ENCODE measurements at places on chromosomes 11 and 22.

- DNase-seq = no peak
Observed at GRCh38 chr11:12717851-12718291, 43.6 kb downstream of the TEAD1 start.

DNA sequence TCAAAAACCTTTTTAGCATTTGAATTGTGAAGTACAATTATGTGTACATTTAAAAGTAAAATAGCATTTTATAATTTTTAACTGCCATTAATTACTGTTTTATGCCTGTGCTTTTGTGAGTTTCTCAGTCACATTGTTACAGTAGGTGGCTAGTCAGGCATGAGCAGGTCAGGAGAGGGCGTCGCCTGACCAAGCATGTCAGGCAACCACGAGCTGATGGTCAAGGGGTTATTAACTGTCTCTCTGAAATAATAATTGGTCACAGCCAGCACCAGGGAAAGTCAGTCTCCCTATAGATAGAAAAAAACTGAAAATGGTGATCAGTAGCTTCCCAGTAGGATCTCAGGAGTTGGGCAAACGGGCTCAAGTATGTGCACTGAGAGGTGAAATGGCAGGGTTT is 19.4 kb upstream of the CCDC81 start:
- DNase-seq = no peak

DNA sequence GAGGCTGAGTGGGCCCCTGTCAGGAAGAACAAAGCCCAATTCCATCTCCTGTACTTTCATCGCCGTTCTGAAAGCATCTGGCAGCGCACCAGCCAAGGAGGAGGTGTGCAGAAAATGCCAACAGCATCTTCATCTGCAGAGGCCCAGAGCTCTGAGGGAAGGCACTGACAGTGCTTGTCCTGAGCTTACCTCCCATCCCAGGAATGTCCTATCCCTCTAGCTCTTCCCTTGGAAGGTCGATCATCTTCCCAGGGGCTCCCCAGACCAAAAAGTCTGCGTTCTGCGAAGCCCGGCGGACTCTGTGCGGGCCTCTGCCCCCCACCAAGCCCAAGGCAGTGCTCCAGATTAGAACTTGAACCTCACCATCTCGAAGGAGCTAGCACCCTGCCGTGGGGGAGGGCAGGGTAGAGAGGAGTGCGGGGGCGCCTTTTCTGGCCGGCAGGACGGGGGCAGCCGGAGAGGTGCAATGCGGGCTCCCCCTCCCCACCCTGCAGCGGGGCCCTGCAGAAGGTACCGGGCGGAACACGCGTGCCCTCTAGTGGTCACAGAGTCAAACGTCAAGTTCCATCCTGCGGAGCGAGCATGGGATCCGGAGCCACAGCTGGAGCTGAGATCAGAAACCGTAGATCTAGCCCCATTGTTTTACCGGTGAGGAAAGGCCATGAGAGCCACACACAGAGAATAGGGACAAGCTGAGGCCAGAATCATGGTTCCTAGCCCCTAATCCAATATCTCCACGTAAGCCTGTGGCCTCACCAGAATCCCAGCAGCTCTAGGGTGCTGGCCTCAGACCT is 5.0 kb downstream of the SCN2B start:
- DNase-seq = peak; percentile 53

- no peak for DNase-seq
Observed at GRCh38 chr22:31094741-31095140, 12.6 kb downstream of the SELENOM start.

DNA sequence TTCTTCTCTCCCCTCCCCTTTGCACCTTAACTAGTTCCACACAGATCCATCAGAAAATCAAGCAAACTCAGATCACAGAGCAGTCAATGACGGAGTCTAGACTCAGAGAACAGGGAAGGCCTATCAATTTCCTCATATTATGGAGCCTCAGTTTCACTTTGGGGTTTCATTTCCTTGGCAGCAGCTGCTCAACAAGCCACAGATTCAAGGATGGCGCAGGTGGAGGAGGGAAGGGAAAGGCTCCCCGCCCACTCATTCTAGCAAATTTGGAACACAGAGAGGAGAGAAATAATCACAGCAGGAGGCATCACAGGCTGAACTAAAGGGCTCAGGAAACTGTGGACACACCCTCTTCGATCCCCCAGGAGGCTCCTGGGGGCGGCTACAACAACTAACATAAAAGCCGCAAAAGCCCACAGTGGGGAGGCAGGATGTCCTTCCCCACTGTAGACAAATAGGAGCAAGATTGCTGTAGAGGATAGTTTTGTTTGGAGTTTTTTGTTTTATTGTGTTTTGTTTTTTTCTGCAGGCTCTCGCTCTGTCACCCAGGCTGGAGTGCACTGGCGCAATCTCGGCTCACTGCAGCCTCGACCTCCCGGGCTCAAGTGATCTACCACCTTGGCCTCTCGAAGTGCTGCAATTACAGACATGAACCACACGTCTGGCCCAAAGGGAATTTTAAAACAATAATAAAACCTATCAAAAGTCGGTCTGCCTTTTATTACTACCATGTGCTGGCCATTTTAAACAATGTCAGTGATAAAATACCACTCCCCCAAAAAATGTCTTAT is 3.4 kb downstream of the PLAAT3 start:
- peak; percentile 37 for DNase-seq

GRCh38 chr22:37843741-37844089 is 419 bp downstream of the ANKRD54 start:
- DNase-seq = no peak

DNA sequence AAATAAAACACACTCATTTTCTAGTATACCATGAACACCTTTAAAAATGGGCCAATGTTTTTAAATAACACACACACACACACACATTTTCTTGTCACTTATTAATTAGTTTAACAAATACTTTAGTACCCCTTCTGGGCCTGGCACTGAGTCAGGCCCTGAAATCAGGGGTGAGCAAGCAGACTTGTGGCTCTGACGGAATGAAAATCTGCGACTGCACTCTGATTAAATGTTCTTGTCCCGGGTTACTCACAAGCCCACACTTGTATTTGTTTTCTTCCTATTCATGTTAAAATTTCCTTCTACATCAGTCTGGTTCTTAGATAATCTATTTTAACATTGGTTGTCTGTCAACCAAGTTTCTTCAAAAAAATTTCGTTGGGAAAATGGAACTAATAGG is 43.0 kb upstream of the PDGFD start:
- DNase-seq = no peak

- no peak for DNase-seq
Observed at GRCh38 chr11:70549386-70549785, 151.1 kb downstream of the CTTN start.

DNA sequence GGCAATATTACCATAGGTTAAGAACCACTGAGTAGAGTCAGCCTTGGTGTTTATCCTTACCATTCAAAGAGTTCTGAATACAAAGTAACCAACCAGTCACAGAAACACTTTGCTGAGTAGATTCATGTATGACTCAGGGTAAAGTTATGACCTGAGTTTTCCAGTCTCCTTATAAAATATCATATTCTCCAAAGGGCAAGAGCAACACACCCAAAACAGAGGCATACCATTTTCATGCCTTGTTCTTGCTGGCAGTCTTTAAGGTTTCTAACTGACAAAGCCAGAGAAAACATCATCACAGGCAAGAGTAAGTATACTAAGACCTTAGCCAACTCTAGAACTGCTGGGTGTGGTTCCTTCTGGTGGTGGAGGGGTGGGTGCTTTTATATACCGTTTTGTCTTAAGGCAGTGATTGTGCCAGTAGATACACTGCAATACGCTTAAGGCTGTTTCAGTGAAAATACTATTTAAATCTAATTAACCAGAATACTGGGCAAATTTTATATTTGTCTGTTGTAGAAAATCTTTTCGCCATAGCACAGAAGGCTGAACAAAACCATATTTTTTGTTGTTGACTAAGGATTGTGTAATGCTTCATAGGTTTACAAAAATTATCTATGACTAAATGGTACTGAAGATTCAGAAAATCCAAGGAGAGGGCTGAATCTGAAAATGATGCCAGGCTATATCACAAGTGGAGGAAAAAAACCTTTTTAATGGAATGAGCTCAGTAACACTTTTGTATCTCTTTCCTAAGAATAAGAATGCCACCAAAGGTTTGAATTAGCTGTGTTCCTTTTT is 3.0 kb downstream of the ATL3 start:
- DNase-seq = peak; percentile 95

DNA sequence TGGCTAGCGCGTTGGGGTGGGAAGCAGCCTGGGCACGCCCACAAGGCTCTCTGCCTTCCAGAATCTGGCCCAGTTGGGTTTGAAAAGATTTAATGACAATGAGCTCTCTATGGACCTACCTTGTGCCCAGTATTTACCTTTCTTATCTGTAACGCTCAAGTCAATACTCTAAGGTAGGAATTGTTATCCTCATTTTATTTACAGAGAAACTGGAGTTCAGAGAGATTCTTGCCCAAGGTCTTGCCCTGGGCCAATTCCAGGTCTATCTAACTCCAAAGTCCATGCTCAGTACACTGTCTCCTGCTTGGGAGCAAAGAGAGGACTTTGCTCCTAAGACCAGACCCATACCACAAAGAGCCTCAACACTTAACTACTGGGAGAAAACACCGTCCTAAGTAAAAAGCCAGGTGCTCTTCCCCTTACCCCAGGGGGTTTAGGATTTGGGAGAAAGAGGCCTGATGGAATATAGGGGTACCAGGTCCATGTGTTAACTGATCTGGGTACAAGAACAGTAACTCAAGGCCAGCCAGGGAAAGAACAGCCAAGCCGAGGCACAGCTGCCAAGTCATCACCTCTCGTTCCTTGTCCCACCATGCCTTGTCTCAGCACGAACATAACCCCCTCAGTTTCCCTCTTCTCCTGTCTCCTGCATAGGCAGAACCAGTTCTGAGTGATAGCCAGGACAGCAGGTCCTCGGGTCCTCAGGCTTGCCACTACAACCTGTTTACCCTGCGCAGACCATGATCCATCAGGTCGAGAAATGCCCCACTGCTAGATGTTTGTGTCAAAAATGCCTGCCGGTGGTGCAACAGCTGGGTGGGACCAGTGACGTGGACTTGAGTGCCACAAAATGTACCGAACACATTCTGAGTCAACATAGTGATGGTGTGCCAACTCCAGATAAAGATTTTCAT is 14.6 kb downstream of the APOA4 start:
- no peak for DNase-seq

DNA sequence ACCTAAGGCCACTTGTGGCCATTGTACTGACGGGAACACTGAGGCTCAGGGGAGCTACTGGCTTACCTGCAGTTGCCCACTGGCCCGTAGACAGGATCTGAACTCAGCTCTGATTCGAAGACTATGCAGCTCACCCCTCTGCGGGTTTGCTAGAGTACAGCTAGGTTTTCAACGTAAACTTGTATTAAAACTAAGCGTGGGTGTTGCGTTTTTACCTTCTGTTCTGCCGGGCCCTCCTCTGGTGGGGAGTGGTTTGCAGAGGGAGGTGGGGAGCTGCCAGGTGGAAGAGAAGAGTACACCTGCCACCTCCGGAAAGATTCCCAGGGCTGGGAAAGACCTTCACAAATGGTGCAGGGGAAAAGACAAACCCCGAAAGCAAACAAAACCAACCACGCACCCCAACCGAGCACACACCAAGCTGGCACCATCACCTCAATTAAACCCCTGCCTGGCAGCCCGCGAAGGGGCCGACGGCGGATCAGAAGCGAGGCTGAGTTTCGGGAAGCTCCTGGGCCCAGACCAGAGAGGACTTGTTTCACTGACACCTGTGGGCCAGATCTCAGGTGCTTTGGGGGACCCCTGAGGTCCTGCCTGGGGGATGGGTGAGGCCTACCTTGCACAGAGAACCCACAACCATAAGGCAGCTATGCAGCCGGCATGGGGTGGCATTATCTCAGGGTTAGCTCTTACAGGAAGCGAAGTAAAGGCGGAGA is 37.7 kb downstream of the SHISAL1 start:
- no peak for DNase-seq

DNA sequence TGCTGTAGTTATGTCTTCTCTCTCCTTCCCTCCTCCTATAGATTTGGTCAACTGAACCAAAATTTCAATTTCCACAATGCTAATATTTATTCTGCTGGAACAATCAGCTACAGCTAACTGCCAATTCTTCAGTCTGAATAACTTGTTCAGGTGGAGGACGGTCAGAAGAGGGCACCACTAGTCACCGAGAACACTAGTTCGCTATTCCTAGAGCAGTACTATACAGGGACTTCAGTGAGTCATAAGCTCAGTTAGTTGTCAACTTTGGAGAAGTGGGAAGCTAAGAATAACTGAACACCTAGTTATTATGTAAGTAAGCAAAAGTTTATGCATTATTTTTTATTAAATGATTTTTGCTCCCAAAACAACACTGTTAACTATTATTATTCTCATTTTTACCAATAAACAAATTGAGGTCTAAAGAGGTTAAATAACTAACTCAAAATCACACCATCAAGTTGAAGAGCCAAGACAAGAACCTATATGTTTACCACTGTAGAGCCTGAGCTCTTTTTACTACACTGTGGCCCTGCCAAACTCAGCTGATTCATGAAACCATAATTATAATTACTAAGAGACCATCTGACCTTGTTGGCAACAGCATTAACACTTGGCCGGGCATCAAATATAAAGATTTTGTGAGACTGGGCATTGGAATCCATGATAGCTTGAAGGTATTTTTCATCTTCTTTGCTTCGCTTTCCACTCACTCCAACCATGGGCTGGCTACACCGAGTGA is 59.0 kb downstream of the CEP57 start:
- DNase-seq = peak; percentile 79

- no peak for DNase-seq
Observed at GRCh38 chr11:12642806-12643428, 31.3 kb upstream of the TEAD1 start.

GRCh38 chr11:65606876-65607613 is 7.0 kb downstream of the MAP3K11 start:
- peak; percentile 97 for DNase-seq
